Fibroblast of skin of abdomen (primary cell): ENCODE measurements at places on chromosomes 5 and 9.
A peak's percentile ranks its signal among the peaks of the same experiment; 100 is the strongest.

- DNase-seq: no peak
Measured at GRCh38 chr9:107541523-107541922, 52.0 kb upstream of the KLF4 start.

GRCh38 chr5:5767286-5767928, 344.9 kb downstream of the ICE1 start:
- DNase-seq: no peak

DNA sequence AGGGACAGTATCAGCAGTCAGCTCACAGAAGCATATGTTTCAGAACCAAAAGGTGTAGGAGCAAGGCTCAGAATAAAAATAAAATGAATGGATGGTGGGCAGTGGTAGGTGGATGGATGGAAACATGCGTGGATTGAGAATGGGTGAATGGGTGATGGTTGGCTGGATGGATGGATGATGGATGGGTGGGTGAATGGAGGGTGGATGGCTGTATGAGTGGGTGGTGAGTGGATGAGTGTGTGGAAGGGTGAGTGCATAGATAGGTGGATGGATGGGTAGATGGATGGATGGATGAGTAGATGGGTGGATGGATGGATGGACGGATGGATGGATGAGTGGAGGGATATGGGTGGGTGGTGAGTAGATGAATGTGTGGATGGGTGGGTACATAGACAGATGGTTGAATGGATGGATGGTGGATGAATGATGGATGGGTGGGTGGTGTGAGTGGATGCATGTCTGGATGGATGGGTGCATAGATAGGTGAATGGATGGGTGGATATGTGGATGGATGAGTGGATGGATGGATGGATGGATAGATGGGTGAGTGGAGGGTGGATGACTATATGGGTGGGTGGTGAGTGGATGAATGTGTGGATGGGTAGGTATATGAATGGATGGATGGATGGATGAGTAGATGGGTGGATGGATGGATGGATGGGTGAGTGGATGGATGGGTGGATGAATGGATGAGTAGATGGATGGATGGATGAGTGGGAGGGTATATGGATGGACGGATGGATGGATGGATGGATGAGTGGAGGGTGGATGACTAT, 164.2 kb downstream of the C9orf50 start:
- DNase-seq: no peak

DNA sequence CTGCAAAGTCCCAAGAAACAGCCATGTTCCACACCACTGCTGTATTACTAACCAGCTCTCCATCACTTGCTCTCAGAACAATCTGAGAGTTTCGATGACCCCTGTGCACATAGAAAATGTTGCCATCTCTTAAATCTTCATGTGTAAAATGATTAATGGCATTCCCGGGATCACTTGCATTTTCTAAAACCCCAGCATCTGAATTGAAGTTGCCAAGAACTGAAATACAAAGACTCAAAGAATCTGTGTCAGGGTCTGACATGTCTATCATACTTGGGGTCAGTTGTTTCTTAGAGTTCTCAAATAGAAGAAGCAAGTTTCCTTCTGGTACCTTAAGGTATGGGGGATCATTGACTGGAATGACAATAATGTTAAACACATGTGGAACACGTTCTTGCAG, 115.1 kb downstream of the ESM1 start:
- peak; percentile 65 for DNase-seq

GRCh38 chr5:14594378-14595074, 12.9 kb downstream of the OTULINL start:
- DNase-seq: no peak

- no peak for DNase-seq
Measured at GRCh38 chr5:1840741-1841521, 39.7 kb downstream of the NDUFS6 start.

- no peak for DNase-seq
Measured at GRCh38 chr9:125431741-125432271, 170.2 kb downstream of the GAPVD1 start.

GRCh38 chr5:80041527-80041926, 6.4 kb downstream of the THBS4 start:
- no peak for DNase-seq

DNA sequence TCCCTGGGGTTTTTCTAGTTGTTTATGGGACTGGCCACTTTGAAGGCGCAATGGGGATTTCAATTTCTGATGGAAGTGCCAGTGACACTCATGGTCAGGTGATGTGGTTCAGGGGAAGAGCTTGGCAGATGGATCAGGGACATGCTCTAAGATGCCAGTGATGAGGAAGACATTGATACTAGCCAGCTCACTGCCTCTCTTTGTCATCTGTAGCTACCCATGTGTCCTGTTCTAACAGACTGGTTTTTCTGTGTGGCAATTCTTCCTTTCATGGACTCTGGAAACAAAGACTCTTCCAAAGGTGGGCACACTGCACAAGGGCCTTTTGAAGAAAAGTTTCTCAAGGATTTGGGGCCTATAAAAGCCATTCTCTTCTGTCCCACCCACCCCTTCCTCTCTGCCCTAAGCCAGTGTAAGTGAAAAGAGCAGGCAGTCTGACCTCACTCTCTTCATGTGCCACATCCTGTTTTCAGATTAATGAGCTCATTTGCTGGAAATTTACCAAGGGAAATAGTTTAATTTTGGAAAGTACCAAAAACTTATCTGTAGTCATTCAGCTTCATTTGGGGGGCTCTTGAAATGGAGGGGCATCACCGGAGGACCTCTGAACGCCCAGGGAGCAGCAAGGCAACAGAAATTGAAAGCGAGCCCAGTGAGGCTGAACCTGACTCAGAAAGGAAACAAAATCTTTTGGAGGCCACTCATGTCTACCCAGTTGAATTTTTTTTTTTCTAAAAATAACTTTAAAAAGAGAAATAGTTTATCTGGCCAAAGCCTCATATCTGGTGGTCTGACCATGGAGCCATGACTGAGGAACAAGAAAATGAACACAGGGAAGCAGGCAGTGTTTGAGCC, 4.9 kb upstream of the TRAF1 start:
- DNase-seq: peak; percentile 63

GRCh38 chr9:111683392-111683791, 22.0 kb downstream of the GNG10 start:
- DNase-seq: no peak

GRCh38 chr5:72179028-72179815, 71.9 kb downstream of the MAP1B start:
- peak; percentile 93 for DNase-seq

GRCh38 chr5:1668141-1668721, 131.4 kb downstream of the MRPL36 start:
- DNase-seq: no peak

GRCh38 chr5:51468196-51468595, 84.9 kb downstream of the ISL1 start:
- DNase-seq: peak; percentile 3

DNA sequence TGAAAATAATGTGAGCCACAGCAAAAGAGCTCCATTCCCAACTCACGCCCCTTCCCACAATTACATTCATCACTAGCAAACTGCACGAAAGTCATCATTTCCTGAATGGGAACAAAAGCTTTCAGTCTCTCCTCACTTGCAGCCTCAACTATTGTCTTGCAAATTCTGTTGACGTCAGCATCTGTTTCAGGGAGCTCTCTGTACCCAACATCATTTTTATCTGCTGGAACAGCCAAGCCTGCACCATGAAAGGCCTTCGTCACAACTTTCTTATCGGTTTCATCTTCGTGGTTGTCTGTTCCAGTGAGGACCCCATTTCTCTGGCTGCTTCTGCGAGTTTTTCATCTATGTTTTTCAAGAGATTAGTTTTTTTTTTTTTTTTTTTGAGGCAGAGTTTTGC, 14.3 kb upstream of the RNF130 start:
- DNase-seq: no peak

GRCh38 chr5:57698086-57698485, 215.5 kb upstream of the ACTBL2 start:
- DNase-seq: no peak

DNA sequence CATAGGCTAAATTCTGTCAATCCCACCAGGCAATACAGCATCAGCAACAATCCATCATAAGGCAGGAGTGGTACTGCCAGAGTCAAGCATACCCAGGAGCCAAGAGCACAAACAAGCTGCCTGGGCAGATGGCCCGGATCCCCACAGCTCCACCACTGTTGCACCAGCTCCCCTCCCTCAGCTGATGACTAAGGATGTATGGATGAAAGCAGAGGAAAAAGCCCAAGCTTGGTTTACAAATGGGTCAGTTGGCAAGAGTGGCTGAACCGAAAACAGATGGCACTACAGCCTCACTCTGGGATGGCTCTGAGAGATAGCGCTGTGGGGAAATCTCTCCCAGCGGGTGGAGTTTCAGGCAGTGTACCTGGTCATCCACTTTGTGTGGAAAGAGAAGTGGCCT, 29.4 kb downstream of the DROSHA start:
- DNase-seq: no peak

DNA sequence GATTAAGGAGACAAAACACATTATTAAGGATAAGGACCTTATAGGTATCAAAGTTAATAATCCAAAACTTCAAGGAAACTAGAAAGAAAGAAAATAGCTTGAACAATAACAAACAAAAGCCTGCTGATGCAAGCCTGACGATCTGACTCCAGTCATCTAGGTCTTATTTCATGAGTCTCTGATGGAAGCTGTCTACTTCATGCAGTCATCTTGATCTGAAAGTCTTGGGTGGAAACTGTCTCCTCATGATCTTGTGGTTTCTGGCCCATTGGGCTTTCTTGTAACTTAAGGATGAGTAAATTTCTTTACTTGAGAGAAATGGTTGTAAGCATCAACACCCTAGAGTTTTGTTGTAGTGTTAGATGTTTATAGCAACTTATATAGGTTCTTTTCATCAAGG, 20.6 kb upstream of the PSIP1 start:
- no peak for DNase-seq

DNA sequence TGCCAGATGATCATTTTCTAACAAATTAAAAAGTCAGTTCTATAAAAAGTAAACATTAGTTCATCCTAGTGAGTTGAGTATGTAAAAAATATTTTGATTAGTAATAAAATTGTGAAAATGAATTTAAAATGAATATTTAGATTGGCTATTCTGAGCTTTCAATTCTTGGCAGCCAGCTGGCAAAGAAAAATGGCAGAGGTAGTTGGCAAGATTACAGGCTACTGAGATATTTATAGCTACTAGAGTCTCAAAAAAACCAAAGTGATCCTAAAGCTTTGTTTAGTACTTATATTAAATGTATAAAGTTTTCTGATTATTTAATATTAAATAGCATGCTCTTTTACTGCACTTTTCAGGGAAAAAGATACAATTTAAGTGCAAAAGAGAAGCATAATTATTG, 25.0 kb downstream of the SGTB start:
- DNase-seq: no peak

DNA sequence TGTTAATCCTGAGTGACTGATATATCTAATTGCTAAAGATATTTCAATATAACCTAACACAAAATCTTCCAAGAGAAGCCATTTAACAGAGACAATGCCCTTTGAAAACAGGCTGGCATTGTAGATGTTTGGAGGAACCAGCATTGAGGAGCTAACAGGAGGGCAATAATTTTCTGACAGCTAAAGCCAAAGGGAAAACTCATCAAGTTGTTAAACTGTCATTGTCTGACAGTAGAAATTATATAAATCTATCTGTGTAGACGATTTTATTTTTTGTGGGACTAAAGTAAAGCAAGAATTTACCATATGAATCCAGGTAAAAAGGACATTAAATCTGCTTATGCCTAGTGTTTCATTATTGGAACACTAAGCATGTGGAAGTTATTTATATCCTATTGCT, 500.2 kb upstream of the NMUR2 start:
- DNase-seq: no peak

GRCh38 chr5:75052192-75053053, at the start of gene GCNT4:
Gene GCNT4 (minus strand): TSS chr5:75052558. CDS start chr5:75030037, 22,521 bp downstream.
- peak; percentile 59 for DNase-seq

DNA sequence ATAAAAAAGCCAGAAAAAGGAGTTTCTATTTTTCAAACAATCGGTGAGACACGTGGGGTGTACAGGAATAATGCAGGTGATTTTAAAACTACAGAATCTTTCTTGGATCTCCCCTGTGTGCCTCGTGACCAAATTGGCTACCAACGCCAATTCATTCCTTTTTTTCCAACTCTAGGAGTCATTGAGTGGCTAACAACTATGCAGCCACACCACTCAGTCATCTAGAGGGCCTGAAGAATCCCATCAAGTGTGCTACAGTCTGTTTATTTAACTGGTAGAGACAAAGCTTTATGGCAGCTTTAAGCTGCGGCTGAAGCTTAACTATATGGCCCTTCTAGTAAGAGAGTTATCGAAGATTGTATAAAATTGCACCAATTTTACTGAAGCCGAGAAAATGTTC, 113.1 kb upstream of the NIPBL start:
- DNase-seq: no peak

- no peak for DNase-seq
Measured at GRCh38 chr9:78010445-78010844, 21.2 kb downstream of the GNAQ start.

- peak; percentile 27 for DNase-seq
Measured at GRCh38 chr5:92353107-92354030, 970.3 kb upstream of the ARRDC3 start.
